GM18507 (cell line): ENCODE measurements at places on chromosomes 13 and 19.

- DNase-seq = no peak
Observed at GRCh38 chr19:18790566-18791314, at the start of gene COMP. Gene COMP, minus strand, starts transcription at chr19:18791305. Its CDS starts 36 bp downstream, at chr19:18791269.

- peak; percentile 2 for DNase-seq
Observed at GRCh38 chr13:25806264-25806974, 245.4 kb downstream of the SHISA2 start.

GRCh38 chr19:16076958-16077611 is 790 bp downstream of the TPM4 start:
- DNase-seq = no peak

DNA sequence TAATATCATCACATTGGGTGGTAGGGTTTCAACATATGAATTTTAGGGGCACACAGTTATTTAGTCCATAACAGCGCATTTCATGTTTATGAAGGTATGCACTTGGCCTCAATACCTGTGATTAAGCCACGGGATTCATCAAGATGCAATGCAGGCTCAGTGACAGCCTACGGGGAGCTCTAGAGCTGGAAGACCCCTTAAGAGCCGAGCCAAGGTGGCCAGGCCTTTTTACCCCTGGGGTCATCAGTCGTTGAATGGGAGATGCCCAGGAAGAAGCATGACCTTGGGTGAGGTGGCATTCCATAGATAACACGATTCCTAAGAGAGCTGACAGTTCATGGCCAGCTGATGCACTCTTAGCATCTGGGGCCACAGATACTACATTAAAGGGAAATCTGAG is 380.0 kb downstream of the ZNF536 start:
- DNase-seq = no peak

DNA sequence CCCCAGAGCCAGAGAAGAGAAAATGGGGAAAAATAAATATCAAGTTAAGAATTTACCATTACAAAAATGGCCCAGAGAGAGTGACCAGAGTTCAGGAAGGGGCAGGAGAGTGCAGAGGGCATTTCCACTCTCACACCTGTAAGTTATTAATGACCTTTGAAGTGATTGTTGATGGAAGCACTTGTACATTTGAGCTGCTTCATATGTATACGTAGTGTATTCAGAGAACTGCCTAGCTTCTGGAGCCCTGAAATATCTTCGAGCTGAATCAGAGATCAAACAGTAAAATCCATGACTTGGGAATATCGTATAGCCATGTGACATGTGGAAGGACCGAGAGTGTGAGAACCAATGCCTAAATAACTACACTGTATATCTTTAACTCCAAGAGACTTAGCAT is 49.2 kb upstream of the PCCA start:
- DNase-seq = no peak

DNA sequence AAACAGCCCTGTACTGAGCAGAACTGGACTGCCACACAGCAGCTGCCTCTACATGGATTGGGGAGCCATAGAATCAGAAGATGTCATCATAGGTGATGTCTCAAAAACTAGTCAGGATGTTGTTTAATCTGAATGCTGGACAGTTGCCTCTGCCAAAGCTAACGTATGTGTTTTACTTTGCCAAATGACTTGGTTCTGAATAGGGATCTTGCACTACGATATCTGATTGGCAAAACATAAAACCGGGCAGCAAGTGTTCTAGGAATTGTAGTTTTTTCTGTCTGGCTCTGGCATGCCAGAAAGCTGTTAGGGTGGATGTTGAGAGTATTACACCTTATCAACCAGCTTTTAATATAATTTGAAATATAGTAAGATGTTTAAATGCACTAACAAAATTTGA is 645.9 kb downstream of the GPC5 start:
- DNase-seq = no peak

DNA sequence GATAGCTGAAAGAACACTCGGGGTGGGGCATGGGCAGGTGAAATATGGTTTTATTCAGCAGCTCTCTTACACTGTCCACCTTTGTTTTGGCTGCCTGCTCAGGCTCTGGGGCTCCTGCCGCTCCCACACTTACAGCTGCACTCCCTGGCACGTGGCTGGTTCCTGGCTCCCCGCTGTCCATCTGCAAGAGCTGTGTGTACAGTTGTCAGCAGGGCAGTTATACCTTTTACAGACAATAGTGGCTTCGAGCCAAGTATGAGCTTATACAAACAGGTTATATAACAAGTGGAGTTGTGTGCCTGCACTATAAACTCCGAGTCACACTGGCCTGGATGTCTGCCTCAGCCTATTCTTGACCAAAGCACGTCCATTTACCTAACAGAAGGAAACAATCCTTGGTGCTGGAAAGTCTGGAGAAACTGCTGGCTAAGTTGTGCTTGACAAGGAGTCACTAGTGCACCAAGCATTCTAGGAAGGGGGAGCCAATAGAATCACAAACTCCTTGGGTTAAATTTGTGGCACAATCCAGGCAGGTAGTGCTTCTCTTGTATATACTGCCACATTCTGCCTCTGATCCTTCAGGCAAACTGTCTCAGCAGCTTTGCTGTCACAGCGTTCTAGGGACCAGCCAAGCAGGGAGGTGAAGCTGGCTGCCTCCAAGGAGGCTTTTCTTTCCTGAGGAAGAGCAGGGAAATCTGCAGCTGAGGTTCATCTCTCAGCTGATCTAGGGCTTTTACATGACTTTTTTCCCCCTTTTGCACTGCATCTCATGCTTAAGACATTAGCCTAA is 68.2 kb downstream of the NHLRC3 start:
- no peak for DNase-seq

GRCh38 chr13:113762538-113762937 is 3.5 kb downstream of the TMEM255B start:
- DNase-seq = no peak

DNA sequence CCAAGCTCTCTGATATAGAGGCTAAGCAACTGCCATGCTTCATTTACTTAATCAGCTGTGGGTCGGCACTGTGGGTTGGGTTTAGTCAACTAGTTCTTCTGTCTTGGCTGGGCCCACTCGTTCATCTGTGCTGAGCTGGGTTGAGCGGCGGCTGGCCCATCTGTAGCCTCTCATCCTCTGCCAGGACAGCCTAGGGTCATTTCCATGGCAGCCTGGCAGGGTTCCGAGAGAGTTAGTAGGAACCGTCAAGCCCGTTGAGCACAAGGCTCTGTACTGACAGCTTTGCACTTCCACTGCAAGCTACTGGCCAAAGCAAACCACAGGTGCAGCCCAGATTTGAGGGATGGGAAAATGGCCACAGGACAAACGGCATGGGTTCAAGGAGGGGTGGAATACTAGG is 6.6 kb upstream of the ZNF835 start:
- no peak for DNase-seq

DNA sequence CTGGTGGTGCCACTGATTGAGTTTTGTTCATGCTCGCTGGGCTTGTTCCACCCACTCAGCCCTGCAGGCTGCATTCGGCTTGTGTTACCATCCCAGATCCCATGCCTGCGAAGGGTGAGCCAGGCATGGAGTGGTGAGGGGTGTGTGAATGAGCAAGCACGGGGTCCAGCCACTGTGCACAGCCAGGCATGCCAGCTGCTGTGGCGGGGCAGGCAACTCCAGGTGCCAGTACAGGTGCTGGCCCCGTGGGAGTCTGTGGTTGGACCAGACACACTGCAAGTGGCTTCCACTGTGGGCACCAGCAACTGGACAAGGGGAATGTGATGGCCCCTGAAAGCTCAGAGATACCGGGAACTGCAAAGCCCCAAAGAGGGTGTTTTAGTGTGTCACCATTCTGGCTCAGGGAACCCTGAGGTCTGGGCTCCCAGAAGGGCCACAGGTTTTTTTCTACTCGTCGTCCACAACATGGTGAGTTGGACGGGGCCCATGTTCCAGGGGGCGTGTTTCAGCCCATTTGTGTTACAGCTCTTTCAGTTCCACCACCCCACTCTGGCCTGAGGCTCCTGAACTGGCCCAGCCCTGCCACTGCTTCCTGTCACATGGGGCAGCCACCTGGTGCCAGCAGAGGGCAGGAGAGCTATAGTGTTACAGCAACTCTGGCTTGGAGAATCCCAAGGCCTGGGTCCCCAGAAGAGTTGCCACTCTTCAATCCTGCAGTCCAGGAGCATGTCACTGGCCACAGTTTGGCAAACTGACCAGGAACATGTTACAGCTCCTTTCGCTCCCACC is 217.0 kb upstream of the OBI1 start:
- DNase-seq = no peak

DNA sequence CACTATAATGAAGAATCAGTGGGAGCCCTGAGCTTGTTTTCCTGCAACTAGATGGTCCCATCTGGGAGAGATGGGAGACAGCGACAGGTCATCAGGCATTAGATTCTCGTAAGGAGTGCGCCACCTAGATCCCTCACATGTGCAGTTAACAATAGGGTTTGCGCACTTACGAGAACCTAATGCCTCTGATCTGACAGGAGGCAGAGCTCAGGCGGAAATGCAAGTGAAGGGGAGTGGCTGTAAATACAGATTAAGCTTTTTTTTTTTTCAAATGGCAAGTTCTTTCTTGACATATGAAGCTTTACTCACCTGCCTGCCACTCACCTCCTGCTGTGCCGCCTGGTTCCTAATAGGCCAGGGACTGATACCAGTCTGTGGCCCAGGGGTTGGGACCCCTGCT is 14.4 kb downstream of the CDC16 start:
- DNase-seq = no peak

DNA sequence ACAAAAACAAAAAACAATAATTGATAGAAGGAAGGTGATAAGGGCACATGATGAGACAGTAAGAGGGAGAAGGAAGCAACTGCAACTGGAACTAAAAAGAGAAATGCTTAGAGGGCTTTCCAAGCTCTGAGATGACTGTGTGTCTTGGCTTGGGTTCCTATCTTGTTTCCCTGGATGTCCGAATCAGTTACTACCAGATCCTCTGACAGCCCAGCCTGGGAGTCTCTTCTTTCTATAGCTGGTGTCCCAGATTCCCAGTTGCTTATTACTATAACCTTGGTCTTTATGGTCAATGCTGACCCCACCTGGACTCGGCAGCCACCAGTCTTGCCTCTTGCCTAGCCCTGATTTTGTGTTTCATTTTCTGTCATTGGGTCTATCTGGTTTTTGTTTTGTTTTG is 116.4 kb downstream of the RFC3 start:
- DNase-seq = no peak

DNA sequence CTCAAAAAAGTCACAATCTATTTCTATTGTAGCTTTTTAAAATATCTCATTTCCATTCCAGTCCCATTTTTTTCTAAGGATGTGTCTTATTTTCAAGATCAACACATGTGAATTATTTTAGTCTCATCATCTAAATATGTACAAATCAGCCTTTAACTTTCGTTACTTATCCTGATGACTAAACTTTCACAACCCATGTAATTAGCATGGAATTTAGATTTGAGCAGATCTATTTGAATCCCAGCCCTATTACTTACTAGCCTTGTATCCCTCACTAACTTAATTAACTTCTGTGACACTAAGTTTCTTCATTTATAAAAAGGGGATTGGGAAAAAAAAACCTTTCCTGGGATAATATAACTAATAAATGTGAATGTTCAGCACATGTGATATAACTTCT is 81.1 kb downstream of the UFM1 start:
- DNase-seq = no peak

- DNase-seq = no peak
Observed at GRCh38 chr13:36151591-36151990, 20.4 kb upstream of the DCLK1 start.

GRCh38 chr19:38711726-38712153 is 32.5 kb downstream of the CAPN12 start:
- no peak for DNase-seq

DNA sequence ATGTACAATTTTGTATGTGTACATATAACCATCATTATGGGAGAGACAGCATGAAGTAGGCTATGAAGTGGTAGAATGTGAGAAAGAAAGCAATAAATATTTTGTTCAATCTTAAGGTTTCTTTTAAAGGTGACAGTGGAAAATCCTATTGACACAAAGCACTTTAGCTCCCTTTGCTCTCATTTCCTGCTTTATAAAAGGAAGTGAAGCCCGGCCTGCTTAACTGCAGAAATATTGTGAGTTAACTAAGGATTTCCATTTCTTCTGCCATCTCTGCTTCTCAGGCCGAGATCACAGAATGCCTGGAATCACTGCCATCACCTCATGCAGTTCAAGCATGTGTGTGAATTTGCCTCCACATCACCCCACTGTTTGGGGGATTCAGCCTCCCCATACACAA is 83.5 kb downstream of the FRY start:
- DNase-seq = no peak

- no peak for DNase-seq
Observed at GRCh38 chr13:67776151-67776550, 546.0 kb upstream of the PCDH9 start.

DNA sequence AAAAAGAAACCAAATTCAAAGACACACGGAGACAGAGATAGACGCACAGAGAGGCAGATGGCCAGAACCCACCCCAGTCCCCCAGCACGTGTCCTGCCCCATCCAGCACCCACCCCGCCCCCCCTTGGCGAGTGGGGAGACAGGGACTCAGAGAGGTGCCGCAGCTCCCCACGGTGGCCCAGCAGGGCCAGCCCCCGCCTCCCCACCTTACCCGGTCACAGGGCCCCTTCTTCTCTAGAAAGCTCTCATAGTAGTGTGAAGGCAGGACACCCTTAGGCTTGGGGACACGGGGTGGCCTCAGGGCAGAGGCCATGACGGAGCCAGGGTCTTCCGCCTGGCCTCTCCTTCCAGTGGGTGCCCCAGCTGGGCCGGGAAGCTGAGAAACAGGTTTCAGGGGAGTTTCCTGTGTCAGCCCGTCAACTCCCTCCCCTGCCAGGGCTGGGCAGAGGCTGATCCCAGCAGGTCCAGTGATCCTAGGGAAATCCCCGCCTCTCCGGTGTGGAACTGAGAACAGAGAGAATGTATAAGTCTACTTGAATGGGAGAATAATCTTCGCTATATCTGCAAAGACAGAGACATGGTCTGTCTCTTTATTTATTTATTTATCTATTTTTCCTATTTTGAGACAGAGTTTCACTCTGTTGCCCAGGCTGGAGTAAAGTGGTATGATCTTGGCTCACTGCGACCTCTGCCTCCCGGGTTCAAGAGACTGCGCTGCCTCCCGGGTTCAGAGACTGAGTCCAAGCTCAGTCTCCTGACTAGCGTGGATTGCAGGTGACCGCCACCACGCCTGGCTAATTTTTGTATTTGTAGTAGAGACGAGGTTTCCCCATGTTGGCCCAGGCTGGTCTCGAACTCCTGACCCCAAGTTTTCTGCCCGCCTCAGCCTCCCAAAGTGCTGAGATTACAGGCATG is at the start of gene STAP2:
TSS of gene STAP2 (minus strand) at position 387 of the 915 bp plus-strand sequence. CDS start at position 313, 74 bp downstream.
- DNase-seq = no peak

DNA sequence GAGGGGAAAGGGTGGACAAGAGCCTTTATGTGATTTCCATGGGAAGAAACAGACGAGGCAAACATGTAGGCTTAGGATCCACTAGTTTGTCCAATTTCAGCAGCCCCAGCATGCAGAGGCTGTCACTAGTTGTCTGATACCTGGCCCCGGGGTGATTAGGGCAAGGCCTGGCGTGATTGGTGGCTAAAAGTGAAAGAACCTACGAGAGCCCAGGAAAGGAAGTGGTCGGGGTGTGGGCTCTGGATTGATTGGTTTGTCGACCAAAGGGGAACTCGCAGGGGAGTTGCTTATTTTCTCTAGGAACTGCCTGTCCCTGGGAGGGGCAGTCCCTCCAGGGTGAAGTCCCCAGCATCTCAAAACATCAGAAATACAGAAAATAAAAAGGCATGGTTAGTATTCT is 64.2 kb upstream of the UQCRFS1 start:
- DNase-seq = no peak
